ENCODE measurements at places on chromosomes 1 and 21. TPM values are rescaled to one million over a fixed set of nuclear protein-coding genes. Genes with fewer than 3 reads are reported as not detected.

The HAO2 gene
- total RNA-seq = not detected

The OLFM3 gene
- total RNA-seq = 19.4 TPM

The ANKRD45 gene
- total RNA-seq = 4.9 TPM

The NUF2 gene
- 14.2 TPM for total RNA-seq

The FAM151A gene
- not detected for total RNA-seq

The LINGO4 gene
- not detected for total RNA-seq

The KLHL21 gene
- 25.3 TPM for total RNA-seq

All from camera-type eye (tissue), 1 donor.